ENCODE measurements at places on chromosomes 1 and 21. TPM values are rescaled to one million over a fixed set of nuclear protein-coding genes. Genes with fewer than 3 reads are reported as not detected.
A peak's percentile ranks its signal among the peaks of the same experiment; 100 is the strongest.

The TSPEAR gene
- not detected for total RNA-seq

The LELP1 gene
- total RNA-seq = not detected

DNA sequence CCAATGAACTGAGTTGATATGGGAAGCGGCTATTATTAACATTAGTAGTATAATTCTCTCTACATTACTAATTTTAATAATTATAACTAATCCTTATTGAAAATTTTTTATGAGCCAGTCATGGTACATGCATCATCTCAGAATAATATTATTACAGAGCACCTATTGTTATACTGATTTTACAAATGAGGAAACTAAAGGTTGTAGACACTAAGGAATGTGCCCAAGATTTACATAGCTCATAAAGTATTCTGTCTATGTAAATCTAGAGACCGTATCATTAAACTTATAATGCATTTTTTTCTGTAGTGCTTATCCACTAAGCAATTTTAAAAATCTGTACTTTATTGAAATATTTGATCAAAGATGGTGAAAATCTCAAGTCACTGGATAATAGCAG lies 825.9 kb downstream of the PLA2G4A start:
- no peak for DNase-seq

The SPATA21 gene
- not detected for total RNA-seq

The MROH9 gene
- not detected for total RNA-seq

DNA sequence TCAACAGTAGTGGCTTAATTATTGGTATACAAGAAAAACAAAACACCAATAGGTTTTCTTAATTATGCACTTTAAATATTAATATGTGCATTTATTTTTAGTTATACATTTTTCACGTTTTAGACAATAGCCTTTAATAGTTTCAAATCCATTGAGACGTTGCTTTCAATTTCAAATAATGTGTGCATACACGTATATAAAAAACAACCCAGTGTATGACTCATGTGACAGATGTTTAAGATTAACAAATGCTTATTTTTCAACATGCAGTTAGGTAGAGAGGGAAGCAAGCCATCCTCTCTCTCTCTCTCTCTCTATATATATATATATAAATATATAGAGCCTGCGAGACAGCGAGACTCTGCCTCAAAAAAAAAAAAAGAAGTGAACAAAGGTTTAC lies 24.3 kb downstream of the EYA3 start:
- no peak for DNase-seq

GRCh38 chr1:167401260-167401873 lies 117.0 kb downstream of the CD247 start:
- no peak for DNase-seq

- no peak for DNase-seq
Measured at GRCh38 chr21:27359141-27359540, 392.3 kb upstream of the ADAMTS5 start.

GRCh38 chr1:76083189-76083588 lies 8.6 kb downstream of the ST6GALNAC3 start:
- no peak for DNase-seq

GRCh38 chr1:174569240-174569639 lies 121.5 kb downstream of the GPR52 start:
- no peak for DNase-seq

DNA sequence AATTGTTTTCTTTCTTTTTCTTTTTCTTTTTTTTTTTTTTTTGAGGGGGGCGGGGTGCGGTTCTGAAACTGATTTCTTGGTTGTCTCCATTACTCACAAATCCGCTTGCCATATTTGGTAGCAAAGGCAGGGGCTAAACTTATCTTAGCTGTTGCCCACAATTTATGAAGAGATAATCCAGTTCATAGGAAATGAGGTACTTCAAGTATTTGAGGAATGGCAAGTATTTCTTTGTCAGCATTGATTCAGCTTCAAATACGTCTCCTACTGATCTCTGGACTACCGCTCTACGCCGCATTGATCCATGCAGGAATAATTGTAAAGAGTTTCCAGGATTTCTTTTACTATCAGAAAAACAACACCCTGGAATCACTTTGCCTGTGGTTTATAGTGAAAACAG lies 289.2 kb upstream of the DPYD start:
- DNase-seq = no peak

The FALEC gene
- 0.51 TPM for total RNA-seq

The CELA3B gene
- total RNA-seq = not detected

DNA sequence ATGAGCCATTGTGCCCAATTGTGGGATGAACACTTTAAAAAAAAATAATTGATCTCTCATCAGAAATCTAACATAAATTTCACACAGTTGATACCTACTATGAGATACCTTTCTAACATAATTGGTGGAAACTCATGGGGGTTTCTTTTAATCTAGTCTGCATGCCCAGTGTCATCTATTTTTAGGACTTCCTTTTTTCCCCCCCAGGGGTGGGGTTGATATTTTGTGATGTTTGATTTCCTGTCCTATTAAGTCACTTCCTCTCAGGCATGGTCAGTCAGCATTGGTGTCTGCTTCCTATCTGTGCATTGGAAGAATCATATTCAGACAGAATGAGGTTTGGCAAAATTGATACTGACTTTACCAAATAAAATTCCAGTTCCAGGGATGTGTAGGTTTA lies 21.5 kb downstream of the NFYC start:
- no peak for DNase-seq

DNA sequence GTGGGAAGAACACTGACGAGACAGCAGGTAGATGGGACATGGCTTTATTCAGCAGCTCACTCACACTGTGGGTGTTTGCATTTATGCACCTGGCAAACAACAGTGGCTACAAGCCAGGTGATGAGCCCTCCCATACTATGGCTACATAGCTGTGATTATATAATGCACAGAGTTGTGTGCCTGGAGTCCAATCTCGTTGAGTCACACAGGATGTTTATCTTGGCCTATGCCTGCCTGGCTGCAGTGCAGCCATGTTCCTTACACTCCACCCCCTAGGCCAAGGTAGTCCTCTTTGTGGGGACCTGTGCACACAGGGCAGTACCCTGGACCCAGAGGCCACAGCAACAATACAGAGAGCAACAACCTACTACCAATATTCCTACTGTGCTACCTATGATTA lies 1643.8 kb downstream of the MRPL39 start:
- no peak for DNase-seq

DNA sequence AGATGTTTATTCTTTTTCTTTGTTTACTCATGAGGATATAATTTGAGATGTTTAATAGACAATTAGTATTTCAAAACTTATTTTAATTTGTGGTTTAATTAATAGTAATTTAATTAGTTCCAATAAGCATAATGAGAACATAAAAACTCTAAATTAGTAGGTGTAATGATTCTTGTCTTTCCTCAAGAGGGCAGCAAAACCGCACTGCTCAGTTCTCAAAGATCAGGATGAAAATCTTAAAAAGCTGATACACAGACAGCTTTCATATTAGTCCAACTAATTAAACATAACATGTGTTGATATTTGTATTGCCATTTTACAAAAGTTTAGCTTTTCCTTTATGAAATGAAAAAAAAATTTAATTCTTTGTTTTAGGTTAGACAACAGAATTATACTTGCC lies 106.7 kb upstream of the C21orf91 start:
- no peak for DNase-seq

The OR2G6 gene
- total RNA-seq = not detected

DNA sequence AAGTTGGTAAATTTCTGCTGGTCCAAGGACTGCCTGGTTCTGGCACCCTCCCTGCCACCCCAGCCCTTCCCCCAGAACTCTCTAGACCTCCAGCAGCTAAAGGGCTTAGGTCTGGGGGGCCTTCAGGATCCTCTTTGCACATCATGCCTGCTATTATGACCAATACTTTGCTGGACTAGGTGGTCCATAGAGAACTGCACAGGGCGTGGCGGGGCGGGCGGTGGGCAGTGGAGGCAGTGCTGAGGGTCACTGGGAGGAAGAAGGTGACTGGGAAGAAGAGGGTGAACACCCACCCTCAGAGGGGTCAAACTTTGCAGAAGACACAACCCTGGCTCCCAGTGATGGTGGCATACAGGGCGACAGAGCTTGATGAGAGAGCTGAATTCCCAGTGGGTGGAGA lies 18.2 kb downstream of the CDK18 start:
- DNase-seq = no peak

The S100A14 gene
- 1.2 TPM for total RNA-seq

DNA sequence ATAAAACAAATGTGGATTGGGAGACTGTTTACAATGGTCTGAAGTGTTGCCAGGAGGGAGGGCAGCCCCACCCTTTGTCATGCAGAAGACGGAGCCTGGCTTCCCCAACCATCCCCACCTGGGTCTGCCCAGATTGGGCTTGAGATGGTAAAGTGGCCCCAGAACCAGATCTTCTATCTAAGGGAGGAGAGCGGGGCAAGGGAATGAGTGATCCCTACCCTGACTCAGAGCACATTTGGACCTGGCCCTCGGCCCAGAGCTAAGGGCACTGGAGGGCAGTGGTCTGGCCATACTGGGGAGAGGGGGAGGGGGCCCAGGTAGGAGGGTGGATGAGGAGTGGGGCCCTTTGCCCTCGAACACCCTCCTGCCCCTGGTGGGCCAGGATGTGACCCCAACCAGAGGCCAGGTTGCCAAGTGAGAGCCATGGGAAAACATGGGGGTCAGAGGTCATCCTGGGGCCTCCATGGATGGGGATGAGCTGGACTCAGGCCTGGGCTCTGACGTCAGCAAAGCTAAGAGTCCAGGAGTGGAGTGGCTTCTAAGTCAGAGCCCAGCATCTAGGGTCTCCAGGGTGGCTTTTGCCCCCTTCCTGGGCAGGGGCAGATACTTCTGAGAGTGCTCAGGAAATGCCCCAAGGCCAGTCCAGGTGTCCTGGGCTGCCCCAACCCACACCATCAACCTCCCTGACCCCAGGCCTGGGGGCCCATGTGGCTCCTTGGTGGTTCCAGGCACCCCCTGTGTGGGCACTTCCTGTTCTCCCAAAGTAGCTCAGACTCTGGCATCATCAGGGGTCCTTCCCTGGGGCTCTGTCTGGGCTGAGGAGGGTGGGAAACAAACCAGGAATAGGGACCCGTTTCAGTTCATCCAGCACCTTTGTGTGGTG lies 1.6 kb upstream of the LEFTY1 start:
- DNase-seq = no peak

DNA sequence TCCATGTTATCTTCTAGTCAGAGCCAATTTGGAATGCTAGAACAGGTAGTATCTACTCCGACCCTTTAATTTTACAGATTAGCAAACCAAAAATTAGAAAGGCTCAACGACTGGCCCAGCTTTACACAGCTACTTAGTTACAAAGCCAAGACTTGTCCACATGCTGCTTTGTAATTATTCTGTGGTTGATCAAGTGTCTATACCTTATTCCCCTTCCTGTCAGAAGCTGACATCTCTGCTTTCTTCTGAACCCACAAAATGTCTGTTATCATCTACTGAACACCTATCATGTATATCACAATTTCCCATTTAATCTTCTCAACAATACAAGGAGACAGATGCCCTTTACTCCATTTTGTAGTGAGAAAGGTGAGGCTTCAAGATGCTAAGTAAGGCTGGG lies 15.6 kb downstream of the TGFBR3 start:
- DNase-seq = no peak

- no peak for DNase-seq
Measured at GRCh38 chr1:188140958-188141357, 1312.2 kb downstream of the PLA2G4A start.

DNA sequence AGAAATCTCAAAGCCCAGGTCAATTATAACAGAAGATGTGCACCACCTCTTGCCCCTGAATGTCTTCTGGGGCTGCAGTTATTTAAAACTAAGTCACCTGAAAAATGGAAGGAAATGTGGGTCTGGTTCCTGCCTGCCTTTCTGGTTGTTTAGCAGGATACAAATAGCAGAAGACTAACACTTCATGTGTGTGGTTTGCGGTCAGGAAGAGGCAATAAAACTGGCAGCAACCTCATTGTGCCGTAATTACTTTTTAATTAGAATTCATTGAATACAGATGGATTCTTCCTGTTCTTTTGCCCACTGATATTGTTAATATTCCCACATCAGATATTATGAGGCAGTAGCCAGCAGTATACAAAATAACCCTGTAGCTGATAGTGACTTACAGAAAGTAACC lies 345.7 kb downstream of the ZNF326 start:
- no peak for DNase-seq

GRCh38 chr1:41394959-41395956 lies 34.0 kb downstream of the FOXO6 start:
- no peak for DNase-seq

- no peak for DNase-seq
Measured at GRCh38 chr1:208031316-208031931, 120.5 kb upstream of the CD34 start.

DNA sequence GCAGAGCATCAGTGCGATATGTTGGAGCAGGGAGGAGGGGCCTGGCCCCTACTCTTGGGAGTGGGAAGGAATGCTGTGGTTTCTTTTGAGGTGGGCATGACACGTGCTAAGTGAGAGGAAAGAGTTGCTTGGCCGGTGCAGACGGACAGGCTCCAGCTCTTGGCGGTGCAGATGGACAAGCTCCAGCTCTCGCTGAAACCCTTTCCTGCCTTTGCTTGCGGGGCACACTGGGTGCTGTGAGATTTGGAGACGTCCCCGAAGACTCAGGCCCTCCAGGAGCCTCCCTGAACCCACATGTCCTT lies 15.9 kb downstream of the PDXK start:
- DNase-seq = no peak

The RIPPLY3 gene
- not detected for total RNA-seq

The PLOD1 gene
- total RNA-seq = 37.5 TPM

DNA sequence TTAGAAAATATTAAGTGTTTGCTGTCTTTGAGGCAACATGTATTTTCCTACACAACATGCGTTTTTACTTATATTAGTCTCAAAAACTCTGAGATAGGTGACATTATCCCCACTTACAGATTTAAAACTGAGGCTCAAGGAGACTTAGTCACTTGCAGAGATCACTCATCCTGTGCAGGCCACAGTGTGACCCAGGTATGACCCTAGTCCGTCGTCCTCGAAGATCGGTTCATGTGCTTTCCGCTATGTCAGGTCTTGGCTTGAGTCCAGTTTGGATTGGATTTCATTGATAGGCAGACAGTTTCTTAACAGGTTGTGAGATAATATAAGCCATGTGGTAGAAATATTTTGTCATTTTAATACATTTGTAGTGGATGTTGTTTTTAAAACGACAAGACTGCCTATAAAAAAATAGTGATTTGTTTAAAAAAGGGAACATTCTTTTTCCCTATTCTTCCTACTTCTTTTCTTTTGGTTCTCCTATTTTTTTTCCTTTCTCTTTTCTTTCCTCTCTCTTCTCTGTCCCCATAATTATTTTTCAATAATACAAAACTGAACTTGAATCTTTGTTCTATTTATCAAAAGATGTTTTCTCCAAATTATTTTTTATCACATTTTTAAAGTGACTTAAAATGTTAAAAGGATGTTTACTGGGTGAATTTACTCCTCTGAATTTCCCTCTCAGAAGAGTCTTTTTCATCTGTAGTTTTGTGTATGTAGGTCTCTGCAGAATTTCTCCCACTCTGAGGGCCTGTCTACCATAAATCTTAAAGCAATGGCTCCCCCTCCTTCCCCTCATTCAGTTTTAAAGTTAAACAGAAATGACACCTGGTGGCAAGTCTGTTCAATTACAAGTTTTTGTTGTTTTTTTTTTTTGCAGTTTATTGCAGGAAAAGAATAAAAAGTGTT lies 81.8 kb downstream of the PHTF1 start:
- DNase-seq = peak; percentile 39

The ACADM gene
- total RNA-seq = 212 TPM

The OR2T2 gene
- total RNA-seq = not detected

The LRRC71 gene
- not detected for total RNA-seq

GRCh38 chr1:244221991-244222390 lies 170.9 kb downstream of the ZBTB18 start:
- DNase-seq = no peak

The LCE2B gene
- not detected for total RNA-seq

GRCh38 chr21:42581993-42582786 lies 68.5 kb downstream of the SLC37A1 start:
- DNase-seq = no peak

The RORC gene
- total RNA-seq = 10.6 TPM

All from heart left ventricle (tissue), 16 donors.